Kasumi-1 (cell line): ENCODE measurements at places on chromosomes 6 and 20.

DNA sequence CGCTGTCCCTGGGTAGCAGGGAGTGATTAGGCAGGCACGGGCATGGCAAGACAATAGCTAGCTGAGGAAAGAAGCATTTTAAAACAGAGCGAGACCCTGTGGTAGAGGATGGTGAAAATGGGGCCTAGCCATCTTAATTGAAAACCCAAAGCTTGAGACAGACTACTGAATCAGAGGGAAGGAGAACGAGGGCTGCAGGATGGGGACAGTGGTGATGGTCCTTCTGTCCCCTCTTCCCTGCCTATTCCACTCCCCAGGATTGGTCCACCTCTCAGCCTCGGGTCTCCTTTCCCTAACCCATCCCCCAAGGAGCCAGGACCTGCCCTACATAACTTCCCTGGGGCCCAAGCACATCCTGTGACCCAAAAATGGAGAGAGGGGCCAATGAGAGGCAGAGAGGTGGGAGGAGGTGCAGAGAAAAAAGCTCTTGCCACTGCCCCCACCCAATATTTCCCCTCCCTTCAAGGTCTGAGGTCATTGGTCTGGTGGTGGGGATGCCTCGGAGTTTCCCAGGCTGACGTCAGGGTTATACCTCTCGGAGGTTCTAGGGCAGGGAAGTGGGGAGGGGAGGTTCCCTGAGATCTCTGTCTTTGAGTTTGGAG lies 884 bp upstream of the CUTA start:
- no peak for DNase-seq

- no peak for DNase-seq
Observed at GRCh38 chr20:51388756-51389542, 153.6 kb downstream of the NFATC2 start.

DNA sequence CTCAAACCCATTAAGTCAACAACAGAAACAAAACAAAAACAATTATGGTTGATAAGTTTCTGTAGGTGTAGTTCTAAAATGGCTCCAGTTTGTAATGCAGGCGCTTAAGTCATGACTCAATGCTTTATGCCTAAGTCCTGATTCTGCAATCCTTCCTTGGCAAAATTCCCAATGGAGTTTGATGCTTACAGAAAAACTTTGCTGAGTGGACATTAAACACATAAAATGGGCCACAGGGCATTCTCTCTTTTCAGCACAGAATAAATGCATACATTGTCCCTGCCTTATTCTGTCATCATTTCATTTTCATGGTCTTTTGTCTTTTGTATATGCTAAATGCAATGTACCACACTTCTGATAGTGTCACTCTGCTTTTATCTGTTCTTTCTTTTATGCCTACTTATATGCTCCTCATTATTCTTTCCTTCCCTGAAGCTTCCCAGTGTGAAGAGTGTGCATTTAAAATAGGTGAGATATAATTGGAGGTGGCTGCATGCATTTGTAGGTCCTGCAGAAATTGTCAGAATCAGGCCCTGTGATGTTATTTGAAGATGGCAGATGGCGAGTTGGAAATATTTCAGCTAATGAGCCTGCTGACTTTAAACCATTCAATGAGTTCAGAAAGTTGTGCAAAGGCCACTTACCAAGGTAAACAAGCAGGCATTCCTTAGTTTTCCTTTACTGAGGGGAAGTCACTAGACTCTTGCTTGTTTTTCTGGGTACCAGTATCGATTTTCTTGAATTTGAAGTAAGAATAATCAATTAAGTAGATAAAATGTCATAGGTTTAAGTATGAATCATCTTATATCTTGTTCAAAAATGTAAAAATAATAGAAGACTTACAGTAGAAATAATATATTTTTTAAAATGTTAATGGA lies 313.1 kb downstream of the TRDN start:
- DNase-seq = no peak

DNA sequence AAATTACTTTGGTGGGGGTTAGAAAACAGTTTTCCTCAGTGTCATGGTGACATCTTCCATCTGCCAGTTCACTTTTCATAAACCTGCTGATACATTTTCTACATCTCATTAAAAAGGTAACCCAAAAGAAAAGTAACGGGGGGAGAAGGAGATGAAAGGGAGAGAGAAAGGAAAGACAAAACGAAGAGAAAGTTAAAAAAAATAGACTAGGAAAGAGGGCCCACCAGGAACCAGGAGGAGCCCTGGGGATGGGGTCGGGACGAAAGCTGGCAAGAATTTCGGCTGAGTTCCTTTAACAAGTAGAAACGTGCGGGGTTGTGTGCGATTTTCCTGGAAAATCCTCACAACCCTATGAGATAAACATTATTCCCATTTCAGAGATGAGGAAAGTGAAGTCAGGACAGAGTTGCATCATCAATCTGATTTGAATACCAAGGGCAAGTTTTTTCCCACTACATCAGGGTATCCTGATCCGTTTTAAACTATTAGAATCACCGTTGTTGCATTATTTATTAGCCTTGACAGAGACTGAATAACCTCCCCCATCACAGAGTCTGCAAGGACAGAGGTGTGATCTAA lies 53.4 kb upstream of the TPD52L1 start:
- no peak for DNase-seq

- no peak for DNase-seq
Observed at GRCh38 chr6:64861039-64861651, 845.9 kb downstream of the EYS start.
